ENCODE measurements at places on chromosomes 12 and 14. TPM values are rescaled to one million over a fixed set of nuclear protein-coding genes. Genes with fewer than 3 reads are reported as not detected.

Gene AQP2
- not detected for total RNA-seq

Gene TBX5
- total RNA-seq: not detected

Gene CS
- total RNA-seq: 280 TPM

Gene RSRC2
- total RNA-seq: 101 TPM

Gene AJUBA
- 1.8 TPM for total RNA-seq

Gene SYNDIG1L
- total RNA-seq: not detected

Gene SERPINA12
- not detected for total RNA-seq

Gene KLHDC1
- 0.93 TPM for total RNA-seq

Gene BMP4
- total RNA-seq: not detected

Gene CLEC2A
- total RNA-seq: not detected

Gene BDKRB1
- total RNA-seq: not detected

Gene TFCP2
- total RNA-seq: 49.8 TPM

Gene AQP6
- not detected for total RNA-seq

Gene NR1H4
- not detected for total RNA-seq

Gene ZC2HC1C
- 0.71 TPM for total RNA-seq

Gene CFAP251
- 0.65 TPM for total RNA-seq

Gene FAM222A
- 2.4 TPM for total RNA-seq

Gene GYS2
- total RNA-seq: 0.16 TPM
